Bronchial smooth muscle cell (primary cell): ENCODE measurements at places on chromosomes 16 and 17. TPM values are rescaled to one million over a fixed set of nuclear protein-coding genes. Genes with fewer than 3 reads are reported as not detected.

HBA1 gene
- total RNA-seq, result not detected in 2 replicates

ANKRD13B gene
- total RNA-seq, result 5.2 and 10.9 TPM in 2 replicates

TOB1 gene
- total RNA-seq, result 17.0 and 18.7 TPM in 2 replicates

SLC5A10 gene
- not detected in 2 replicates for total RNA-seq

DNAI2 gene
- not detected in 2 replicates for total RNA-seq

RAI1 gene
- total RNA-seq, result 3.9 and 4.3 TPM in 2 replicates

CD300A gene
- total RNA-seq, result not detected in 2 replicates

ZCCHC14 gene
- total RNA-seq, result 9.1 and 14.0 TPM in 2 replicates

OR1F1 gene
- not detected in 2 replicates for total RNA-seq

TBC1D28 gene
- total RNA-seq, result not detected in 2 replicates

TNFSF13 gene
- total RNA-seq, result 0.34 and 1.7 TPM in 2 replicates

VTN gene
- total RNA-seq, result 0.09 TPM in 1 of 2 replicates, not detected in the other

CBFA2T3 gene
- 0.17 TPM in 1 of 2 replicates, not detected in the other for total RNA-seq

WNK4 gene
- total RNA-seq, result 0.09 and 0.32 TPM in 2 replicates

HOXB4 gene
- 1.7 and 3.3 TPM in 2 replicates for total RNA-seq

KRT15 gene
- total RNA-seq, result 0.63 and 1.2 TPM in 2 replicates

GPR179 gene
- total RNA-seq, result 0.09 TPM in 1 of 2 replicates, not detected in the other

SNAI3 gene
- total RNA-seq, result under 0.01 TPM in 1 of 2 replicates, not detected in the other

PRAC1 gene
- not detected in 2 replicates for total RNA-seq

KRT31 gene
- not detected in 2 replicates for total RNA-seq

ATP6V0A1 gene
- total RNA-seq, result 59.4 and 63.2 TPM in 2 replicates

KRTAP9-8 gene
- total RNA-seq, result not detected in 2 replicates

AATK gene
- 0.32 TPM in 1 of 2 replicates, not detected in the other for total RNA-seq

ACD gene
- 9.9 and 10.6 TPM in 2 replicates for total RNA-seq

ZFP1 gene
- total RNA-seq, result 5.2 and 7.1 TPM in 2 replicates

CSH1 gene
- not detected in 2 replicates for total RNA-seq

WNT9B gene
- total RNA-seq, result 0.32 TPM in 1 of 2 replicates, not detected in the other

GRIN2A gene
- 0.32 TPM in 1 of 2 replicates, not detected in the other for total RNA-seq

CD300E gene
- not detected in 2 replicates for total RNA-seq

DCXR gene
- total RNA-seq, result 25.1 and 30.3 TPM in 2 replicates

TMIGD1 gene
- not detected in 2 replicates for total RNA-seq

SRCIN1 gene
- total RNA-seq, result not detected in 2 replicates

HS3ST3A1 gene
- 11.2 and 26.8 TPM in 2 replicates for total RNA-seq

PLD6 gene
- 1.9 and 2.4 TPM in 2 replicates for total RNA-seq

NRN1L gene
- 0.16 TPM in 1 of 2 replicates, not detected in the other for total RNA-seq

CCDC78 gene
- total RNA-seq, result 0.34 and 2.0 TPM in 2 replicates

CCL5 gene
- not detected in 2 replicates for total RNA-seq

KIFC3 gene
- total RNA-seq, result 19.7 and 20.2 TPM in 2 replicates

GAS7 gene
- 4.9 and 19.4 TPM in 2 replicates for total RNA-seq

KRTAP9-4 gene
- total RNA-seq, result not detected in 2 replicates

NLRC3 gene
- under 0.01 TPM in 2 replicates for total RNA-seq

CDT1 gene
- total RNA-seq, result 1.5 and 1.9 TPM in 2 replicates

FSCN2 gene
- total RNA-seq, result 1.7 and 2.8 TPM in 2 replicates

KRT222 gene
- total RNA-seq, result under 0.01 TPM in 1 of 2 replicates, not detected in the other

CTRL gene
- 0.63 and 2.3 TPM in 2 replicates for total RNA-seq

CFAP97D1 gene
- not detected in 2 replicates for total RNA-seq

NAGS gene
- 2.2 and 3.5 TPM in 2 replicates for total RNA-seq

FOXF1 gene
- total RNA-seq, result 7.1 TPM in 2 replicates

ZG16 gene
- total RNA-seq, result not detected in 2 replicates

CD300H gene
- total RNA-seq, result not detected in 2 replicates

PLEKHH3 gene
- total RNA-seq, result 10.1 and 12.9 TPM in 2 replicates

CRYM gene
- 1.3 and 3.3 TPM in 2 replicates for total RNA-seq

B3GNT9 gene
- 30.4 and 30.6 TPM in 2 replicates for total RNA-seq

RAB26 gene
- total RNA-seq, result 3.2 and 5.5 TPM in 2 replicates

JPT1 gene
- 24.1 and 39.9 TPM in 2 replicates for total RNA-seq

HIRIP3 gene
- 6.6 and 7.6 TPM in 2 replicates for total RNA-seq
